ENCODE measurements at places on chromosomes 2 and 18.
A peak's percentile ranks its signal among the peaks of the same experiment; 100 is the strongest.

GRCh38 chr18:37741032-37741623 is 175.5 kb upstream of the CELF4 start:
- no peak for DNase-seq

GRCh38 chr2:100185516-100185915 is 43.1 kb upstream of the AFF3 start:
- DNase-seq: no peak

DNA sequence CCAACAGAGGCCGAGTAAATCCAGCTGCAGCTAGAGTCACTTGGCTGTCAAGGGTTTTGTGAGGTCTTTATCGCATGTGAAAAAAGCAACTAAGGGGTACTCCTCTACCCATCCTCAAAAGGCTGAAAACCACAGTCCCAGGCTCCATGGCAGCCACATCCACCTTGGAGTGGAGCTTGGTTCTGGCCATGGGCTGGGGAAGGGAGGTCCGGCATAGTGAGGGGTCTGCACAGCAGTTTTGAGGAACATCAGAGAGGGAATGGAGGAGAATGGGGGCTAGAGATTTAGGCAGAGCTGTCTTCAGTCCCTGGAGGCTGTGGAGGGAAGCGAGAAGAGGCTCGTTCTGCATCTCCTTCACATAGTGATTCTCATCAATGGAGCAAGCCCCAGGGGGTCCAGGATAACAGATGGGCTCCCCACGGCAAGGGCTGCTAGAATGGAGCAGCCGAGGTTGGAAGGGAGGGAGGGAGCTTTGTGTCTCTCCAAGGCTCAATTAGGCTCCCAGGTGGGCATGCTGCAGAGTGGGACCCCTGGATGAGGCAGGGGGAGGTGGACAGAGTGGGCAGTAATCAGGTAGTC is 21.0 kb downstream of the MROH2A start:
- DNase-seq: no peak

- peak; percentile 27 for DNase-seq
Measured at GRCh38 chr2:77552956-77553355, 30.8 kb upstream of the LRRTM4 start.

GRCh38 chr2:5937851-5938565 is 245.8 kb downstream of the SOX11 start:
- no peak for DNase-seq

Measured in retinal pigment epithelial cell (primary cell).